NCI-H774 (cell line): ENCODE measurements at places on chromosomes 7 and 10.
A peak's percentile ranks its signal among the peaks of the same experiment; 100 is the strongest.

DNA sequence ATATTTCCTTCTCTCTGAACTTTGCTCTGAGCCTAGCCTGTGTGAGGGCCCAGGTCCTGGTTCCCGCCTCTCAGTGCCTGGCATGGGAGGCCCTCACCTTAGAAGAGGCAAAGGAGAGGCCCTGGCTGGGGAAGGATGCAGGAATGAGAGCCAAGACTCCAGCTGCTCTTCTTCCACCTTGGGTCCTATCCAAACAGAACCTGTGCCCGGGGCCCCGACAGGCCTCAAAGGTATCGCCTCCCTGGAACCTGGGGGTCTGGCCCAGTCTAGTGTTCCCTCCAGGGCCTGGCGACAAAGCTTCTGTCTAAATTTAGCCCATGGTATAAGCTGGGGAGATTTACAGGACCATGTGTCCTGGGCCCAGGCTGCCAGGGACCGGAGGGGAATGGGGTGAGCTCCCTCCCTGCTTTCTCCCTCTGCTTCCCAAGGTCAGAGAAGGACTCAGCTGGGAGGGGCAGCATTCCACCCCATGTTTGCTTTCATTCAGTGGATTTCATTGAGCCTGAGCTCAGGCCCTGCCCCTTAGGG lies 12.0 kb upstream of the CRHR2 start:
- no peak for DNase-seq

GRCh38 chr7:26667514-26668133 lies 196.8 kb downstream of the SKAP2 start:
- peak; percentile 95 for DNase-seq

DNA sequence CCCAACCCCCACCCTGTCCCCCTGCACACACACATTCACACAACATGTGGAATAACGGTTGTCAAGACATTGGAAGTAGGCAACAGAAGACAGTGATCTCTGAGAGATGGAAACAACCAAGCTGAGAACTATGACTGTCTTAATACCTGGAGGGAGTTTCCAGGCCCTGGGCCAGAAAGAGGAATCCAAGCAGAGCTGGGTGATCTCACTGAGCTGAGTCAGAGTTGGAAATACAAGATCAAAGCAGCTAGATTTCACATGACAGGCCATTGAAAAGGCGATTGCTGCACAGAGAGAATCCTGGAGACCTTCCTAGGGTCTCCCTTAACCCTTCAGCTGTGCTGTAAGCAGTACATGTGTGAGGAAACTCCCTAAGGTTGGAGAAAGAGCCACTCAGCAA lies 165.8 kb upstream of the PRSS1 start:
- DNase-seq, result no peak

DNA sequence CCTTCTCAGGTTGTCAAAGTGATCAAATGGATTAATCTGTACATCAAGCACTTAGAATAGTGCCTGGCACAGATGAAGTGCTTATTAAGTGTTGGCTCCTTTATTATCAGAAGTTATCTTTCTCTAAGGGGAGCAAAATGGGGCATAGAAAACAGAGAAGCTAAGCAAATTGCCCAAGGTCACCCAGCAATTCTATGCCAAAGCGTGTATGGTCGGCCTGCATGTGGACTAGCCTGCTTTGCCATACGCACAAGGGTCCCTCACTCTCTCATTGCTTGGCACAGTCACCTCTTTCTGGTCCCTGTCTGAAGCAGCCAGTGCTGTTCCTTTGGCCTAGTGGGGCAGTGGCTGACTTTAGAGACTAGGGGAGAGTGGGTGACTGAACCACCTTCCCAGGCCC lies 45.3 kb downstream of the CDH23 start:
- no peak for DNase-seq

DNA sequence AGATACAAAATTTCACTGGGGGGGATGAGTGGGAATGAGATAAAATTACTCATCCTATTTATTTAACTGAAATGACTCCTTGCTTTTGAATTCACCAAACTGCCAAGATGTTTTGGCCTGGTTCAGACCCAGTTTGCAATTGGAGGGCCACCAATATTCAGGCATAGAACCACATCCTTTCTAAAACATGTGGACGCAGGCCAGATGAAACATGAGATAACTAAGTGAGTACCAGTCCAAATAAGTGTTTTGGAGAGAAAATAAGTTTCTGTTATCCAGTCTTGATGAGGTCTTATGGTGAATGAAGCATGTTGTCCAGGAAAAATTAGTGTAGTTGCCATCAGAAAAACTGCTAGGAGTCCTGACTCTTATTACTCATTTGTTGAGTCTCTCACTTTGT lies 36.3 kb upstream of the PDK4 start:
- DNase-seq, result no peak

DNA sequence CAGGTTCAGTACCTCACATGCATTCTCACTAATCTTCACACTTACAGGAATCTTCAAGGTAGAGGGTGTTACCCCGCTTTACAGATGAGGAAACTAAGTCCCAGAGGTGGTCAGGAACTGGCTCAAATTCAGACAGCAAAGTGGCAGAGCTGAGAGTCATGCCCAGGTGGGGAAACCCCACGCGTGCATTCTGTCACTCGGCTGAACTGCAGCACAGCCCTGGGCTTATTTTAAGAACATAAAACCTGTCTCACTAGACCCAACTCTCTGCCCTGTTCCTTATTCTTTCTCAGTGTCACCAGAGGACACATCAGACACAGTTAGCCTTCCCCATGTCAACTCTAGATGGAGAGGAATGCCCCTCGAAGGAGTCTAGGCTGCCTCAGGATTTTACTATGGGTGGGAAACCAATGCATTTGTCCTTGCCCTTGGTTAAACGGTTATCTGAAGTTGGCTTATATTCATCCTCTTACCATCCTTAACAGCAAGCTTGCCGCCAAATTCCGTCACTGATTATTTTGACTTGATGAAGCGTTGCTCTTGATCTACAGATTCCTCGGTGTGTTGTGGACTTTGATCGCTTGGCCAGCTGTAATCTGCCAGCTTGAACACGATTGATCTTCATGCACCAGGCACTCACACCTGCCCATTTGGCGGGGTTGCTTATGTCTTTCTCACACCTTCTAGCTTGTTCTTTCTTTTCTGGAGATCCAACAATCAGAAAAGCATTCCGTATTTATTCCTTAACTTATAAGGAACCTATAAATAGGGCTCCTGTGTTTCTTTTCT lies 627.9 kb downstream of the SDK1 start:
- DNase-seq, result no peak

DNA sequence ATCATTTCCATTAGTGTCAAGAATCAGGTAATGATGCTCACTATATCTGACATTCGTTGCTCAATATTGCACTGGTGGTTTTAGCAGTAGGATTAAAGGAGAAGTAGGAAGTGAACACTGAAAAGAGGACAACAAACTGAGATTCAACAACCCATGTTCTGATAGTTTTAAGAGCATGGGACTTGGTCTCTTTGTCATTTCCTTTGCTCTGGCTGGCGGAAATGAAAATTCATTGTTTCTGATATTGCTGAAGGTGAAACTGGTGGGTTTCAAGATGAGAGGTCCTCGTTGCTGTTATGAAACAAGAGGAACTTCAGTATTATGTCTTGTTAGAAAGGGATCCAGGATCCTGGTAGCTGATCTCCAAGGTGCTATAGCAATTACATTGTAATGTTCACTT lies 129.0 kb downstream of the DNAH11 start:
- DNase-seq, result no peak

DNA sequence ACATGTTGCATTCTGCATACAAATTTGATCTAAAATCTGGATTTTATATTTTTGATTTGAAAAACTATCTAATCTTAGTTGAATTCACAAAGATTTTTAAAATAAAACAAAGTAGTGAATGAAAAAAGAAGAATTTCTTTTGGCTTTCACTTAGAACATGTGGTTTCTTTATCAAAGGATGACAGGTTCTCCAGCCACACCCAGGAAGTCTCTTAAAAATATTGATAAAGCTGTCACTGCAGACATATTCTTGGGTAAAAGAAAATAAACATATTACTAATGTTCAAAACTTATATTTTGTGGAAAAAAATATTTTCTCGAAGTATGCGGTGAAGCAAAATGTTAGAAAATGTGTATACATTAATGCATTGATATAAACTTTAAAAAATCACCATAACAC lies 44.3 kb downstream of the ARL4A start:
- no peak for DNase-seq

DNA sequence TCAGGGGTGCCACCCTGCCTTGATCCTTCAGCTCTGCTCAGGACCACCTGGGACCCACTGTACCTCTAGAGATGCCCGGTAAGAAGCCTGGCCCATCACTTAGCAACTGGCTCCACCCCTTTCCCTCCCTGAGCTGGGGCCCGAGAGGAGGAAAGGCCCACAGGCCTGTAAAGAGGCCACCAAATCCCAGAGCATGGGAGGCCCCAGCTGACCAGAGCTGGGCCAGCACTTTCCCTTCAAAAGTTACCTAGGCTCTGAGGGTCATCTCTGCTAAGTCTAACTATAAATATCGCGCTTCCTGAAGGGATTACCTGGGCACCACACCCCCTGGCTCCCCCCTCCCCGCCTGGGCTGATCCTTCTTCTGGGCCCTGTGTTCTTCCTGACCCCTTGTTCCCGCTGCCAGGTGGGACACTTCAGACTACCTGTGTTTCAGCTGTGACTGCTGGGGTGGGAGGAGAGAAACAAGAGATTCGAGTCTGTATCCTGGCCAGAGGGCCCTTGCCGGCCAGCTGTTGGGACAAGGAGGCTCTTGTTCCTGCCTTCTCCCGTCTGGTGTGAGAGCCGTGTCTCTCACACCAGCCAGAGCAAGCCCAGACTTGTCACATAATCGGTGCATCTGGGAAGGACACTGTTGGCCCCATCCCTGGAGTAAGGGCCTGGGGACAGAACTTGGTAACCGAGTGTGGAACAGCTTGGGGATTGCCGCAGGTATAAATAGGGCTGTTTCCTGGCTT lies 22.8 kb upstream of the ANKRD2 start:
- no peak for DNase-seq

- no peak for DNase-seq
Observed at GRCh38 chr7:42876182-42877068, 35.4 kb downstream of the C7orf25 start.

DNA sequence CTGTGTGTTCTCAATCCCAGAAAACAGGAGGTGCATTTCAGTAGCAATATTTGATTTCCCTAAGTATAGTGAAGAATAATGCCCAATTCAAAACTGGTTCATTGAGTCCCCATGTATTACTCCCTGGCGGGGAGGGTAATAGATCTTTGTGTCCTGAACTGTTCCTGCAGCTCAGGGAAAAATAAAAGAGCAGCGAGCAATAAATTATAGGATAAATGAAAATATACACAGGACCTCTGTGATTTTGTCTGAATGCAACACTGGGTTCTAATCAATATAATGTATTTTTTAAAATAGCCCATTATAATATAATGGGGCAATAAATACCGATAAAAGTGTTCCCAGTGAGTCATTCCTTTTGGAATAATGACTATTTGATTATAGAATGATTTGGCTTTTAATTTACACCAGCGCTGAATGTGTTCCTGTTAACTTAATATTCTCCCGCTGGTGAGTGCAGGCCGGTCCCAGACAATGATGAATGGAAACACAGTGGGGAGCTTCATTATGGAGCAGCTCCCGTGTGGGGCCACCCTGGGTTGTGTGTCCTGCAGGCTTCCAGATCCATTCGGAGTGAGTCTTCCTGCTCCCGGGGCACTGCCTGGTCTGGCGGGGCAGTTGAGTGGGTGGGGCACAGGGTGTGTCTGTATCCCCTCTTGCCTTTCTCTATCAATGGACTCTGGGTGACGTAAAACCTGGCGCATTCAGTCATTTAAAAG lies 263.1 kb downstream of the ACTR3B start:
- no peak for DNase-seq

DNA sequence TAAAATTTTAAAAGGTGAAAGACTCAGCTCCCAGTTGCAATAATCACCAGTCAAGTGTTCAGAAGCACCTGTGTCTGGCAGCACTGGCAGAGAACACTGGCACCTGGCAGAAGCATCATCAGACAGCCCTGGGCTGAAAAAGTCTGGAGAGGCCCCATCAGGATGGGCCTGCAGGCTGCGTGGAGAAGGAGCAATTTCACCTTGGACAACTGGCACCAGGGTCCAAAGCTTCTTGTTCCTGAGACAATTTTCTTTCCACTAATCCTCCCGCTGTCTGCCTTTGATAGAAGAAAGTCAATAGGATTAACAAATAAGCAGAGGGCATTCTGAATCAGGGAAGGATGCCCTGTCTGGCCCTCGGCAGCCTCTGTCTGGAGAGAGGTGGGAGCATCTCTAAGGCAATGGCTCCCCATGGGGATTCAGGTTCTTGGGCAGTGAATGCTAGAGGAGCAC lies 6.5 kb downstream of the COBL start:
- no peak for DNase-seq

DNA sequence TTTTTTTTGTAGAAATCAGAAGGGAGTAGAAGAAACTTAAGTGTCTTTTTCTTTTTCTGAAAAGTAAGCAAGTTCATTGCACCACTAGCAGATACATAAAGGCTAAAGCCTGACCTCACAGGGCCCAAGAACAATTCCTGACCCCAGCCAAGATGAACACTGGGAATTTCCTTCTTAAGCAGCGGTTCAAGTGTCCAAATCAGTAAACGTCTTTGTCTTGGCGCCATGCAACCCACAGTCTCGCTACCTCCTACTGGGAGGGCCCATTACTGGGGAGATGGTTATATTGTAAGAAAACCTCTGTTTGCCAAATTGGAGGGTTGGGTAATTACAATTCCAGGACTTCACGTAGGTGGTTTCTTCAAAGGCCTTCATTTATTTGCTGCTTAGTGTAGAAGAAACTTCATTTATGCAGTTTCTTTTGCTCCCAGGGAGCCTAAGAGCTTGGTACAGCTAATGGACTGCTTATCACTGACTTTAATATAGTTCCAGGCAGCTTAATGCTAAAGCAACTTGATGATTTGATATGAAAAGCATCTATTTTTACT lies 58.3 kb upstream of the ADRB1 start:
- no peak for DNase-seq

DNA sequence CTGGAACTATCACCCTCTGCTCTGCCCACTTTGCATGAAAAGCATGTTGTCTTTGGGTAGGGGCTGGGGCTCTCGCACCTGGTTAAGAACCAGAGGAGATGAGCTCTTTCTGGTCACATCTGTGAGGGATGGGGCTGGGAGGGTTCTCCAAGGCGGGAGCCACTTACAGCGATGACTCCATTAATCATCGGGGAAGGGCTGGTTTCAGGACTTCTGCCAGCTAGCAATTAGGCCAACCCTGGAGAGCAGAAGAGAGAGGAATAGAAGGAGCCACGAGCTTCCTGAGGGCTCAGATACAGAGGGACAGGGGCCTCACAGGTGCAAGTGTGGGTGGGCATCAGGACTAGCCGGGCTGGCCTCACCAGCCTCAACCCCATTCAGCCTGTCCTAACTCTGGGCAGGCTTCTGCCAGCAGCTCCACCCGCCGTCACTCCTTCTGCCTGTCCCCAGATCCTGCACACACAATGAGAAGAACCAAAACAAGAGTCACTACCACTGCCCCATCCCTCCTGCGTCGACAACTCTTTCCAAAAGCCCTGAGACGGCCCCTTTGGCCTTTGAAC lies 8.4 kb downstream of the AQP1 start:
- DNase-seq, result no peak
